ENCODE measurements at places on chromosomes 4 and X.
A peak's percentile ranks its signal among the peaks of the same experiment; 100 is the strongest.

DNA sequence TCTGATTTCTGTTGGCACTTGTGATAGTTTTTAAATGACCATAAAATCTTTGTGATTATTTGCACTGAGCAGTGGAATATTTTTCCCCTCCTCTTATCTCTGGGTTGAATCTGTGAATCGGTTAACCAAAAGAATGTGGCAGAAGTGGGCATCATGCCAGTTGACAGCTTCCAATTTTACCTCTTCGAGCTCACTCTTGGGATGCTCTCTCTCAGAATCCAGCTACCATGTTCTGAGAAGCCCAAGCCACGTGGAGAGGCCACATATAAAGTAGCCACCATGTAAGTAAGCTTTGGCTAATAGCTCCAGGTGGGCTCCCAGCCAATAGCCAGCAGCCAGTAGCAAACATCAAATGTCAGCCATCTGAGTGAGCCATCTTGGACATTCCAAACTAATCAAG lies 12.9 kb upstream of the WDR19 start:
- DNase-seq, result no peak

DNA sequence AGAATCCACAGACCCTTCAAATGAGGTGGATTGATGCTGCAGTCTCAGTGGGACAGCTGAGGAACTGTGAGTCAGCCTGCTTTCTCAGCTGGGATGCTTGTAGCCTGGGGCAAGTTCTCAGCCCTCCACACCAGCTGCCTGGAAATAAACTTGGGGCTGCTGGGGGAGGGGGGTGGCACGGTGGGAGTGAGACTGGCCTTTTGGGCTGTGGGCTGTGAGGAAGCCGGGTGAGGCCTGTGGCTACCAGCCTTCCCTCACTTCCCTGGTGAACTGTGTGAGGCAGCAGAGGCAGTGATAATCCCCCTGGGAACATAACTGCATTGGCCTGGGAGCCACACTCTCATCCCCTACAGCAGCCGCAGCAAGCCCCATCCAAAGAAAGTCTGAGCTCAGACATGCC lies 114.5 kb upstream of the GUCY1A1 start:
- DNase-seq, result peak; percentile 15

DNA sequence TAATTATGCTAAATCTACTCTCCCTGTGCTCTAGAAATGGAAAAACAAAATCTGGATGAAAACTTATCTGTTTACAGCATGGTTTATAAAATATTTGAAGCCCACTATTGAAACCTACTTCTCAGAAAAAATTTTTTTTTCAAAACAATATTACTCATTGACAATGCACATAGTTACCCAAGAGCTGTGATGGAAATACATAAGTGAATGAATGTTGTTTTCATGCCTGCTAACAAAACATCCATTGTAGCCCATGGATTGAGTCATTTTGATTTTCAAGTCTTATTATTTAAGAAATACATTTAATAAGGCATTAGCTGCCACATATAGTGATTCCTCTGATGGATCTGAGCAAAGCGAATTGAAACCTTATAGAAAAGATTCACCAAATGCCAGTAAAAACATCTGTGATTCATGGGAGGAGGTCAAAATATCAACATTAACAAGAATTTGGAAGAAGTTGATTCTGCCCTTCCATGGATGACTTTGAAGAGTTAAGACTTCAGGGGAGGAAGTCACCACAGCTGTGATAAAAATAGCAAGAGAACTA lies 144.7 kb upstream of the HHIP start:
- DNase-seq, result no peak

- DNase-seq, result peak; percentile 35
These were observed 282.7 kb downstream of the UNC5C start for GRCh38 chr4:95265814-95266740.

GRCh38 chr4:159210975-159211374 lies 108.1 kb downstream of the RAPGEF2 start:
- no peak for DNase-seq

- DNase-seq, result peak; percentile 86
These were observed at the start of gene WDR45 for GRCh38 chrX:49079489-49080428. Gene WDR45 (minus strand): TSS chrX:49079887. CDS start chrX:49078095, 1,792 bp downstream.

GRCh38 chr4:38531141-38531727 lies 132.8 kb upstream of the KLF3 start:
- no peak for DNase-seq

GRCh38 chr4:185192059-185192458 lies 11.7 kb downstream of the CFAP97 start:
- DNase-seq, result no peak

DNA sequence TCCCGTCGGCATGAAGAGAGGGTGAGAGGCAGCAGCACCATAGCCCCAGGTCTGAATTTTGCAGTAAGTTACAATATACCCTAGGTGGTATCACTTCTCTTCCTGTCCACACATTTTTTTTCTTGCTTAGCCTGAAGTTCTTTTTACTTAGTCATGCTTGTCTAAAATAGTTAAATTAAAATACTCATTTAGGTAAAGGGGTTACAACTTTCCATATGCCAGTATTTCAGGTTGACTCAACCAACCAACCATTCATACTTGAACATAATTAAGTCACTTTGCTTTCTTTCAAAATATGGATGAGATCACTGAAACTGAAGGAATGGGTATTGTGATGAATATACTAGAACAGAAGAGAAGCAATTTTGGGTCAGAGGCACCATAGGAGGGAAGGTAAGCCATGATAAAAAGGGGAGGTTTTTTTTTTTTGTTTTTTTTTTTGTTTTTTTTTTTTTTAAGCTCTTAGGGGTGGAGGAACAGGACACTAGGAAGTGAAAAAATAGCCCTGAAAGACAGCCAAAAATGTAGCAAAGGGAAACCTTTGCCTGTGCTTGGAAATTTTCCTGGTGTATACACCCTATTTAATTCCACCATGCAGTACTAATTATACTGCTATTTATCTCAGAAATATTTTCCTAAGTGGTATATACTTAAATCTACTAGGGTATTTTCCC lies 41.8 kb downstream of the RPS6KA3 start:
- DNase-seq, result peak; percentile 59

DNA sequence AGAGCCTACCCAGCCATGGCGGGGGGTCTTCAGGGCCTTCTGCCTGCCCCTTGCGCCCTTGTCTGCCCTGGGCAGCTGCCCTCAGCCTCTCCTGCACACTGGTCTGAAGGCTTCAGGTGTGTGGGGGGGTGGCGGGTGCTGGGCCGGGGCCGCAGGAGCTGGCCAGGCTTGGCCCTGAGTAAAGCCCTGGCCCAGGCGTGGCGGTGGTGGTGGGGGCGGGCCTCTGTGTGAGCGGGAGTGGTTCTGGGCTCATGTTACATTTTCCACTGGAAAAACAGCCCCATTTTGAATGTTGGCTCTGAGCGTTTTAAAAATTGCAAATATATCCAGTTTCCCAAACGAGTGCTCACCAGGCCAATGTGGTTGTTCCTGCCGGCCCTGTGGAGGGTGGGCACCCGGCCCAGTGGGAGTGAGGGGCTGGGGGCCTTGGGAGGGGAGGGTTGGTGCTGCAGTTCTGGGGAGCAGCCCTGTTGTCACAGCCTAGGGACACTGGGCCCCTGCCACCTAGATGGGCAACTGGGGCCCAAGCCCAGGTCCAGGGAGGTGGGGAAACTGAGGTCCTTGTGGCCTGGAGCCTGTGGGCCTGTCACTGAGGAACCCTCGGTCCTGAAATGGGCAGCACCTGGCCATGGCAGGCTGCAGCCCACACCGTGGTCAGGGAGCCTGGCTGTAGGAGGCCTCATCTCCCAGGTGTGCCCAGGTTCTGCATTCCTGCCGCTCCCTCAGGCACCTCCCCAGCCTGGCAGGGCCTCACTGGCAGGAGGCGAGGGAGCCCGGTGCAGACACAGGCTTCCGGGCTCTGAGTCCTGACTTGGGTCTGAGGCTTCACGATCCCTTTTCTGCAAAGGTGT lies 28.3 kb downstream of the FGFRL1 start:
- DNase-seq, result peak; percentile 78

- DNase-seq, result no peak
These were observed 381.9 kb downstream of the IL1RAPL1 start for GRCh38 chrX:28969126-28969525.

DNA sequence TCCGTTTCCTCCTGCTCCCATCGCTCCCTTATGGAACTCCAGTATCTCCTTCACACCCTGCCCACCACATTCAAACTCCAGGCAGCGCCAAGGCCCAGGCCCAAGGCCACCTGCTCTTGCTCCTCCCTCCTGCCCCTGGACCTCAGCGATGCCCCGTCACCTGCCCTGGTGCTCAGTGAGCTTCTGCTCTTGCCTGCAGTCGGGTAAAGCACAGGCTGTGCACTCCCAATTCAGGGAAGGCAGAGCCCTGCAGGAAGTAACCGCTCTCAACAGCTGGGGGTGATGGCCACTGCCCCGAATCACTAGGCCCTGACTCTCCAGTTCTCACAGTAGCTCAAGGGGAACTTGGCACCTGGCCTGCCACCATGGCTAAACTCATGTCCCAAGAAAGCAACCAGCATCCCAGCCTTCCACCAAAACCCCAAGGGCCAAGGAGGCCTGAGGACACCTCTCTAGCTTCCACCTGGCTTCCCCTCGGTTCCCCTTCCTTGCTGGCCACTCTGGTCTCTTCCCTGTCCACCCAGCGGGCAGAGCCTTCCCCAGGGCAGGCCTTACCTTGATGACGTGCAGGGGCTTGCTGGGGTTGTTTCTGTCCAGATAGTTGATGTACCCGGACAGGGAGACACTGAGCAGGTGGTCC lies 29.3 kb downstream of the WDR1 start:
- no peak for DNase-seq

- no peak for DNase-seq
These were observed 107.4 kb upstream of the F9 start for GRCh38 chrX:139423186-139423585.

DNA sequence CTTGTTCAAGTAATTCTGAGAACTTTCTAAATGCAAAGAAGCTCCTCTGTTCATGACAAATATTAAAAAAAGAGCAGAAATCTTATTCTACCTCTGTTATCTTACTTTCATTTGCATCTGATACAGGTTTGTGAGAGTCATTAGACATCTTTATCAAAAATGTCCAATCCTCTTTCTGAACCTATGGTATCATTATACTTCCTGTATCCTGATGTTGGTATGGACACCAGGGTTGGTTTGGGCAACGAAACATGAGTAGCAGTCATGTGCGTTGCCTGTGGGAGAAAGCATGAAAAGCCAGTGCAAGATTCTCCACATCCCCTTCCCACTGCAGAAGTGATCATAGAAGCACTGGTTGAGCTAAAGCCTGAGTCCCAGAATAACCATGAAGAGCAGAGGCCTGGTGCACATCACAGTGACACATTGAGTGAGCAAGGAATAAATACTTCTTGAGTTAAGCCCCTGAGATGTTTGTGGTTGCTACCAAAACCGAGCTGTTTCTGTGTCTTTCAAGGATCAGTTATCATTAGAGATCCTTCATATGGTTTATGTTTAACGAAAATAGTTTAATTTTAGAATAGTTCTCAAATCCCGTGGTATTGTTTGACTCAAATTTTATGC lies 197.2 kb downstream of the BANK1 start:
- no peak for DNase-seq

DNA sequence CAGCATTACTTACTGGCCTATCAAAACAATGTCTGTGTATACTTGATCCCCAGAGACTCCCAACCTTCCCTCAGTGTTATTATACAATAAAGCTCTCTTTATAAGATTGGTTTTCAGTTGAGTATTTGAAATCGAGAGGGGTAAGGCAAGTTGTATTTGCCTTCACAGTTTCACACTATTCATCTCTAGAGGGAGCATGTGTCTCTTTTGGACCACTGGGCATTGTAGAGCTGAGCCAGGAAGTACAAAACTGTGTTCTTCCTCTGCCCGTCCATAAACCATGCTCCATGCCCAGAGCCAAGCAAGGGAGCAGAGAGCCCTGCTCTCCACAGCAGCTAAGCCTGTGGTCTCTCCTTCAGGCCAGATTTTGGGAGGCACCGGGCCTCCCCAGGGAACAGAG lies 61.5 kb upstream of the HHIP start:
- no peak for DNase-seq

- DNase-seq, result peak; percentile 47
These were observed 6.6 kb downstream of the PF4V1 start for GRCh38 chr4:73859614-73860088.

GRCh38 chrX:112846187-112846586 lies 5.6 kb upstream of the AMOT start:
- DNase-seq, result no peak

- no peak for DNase-seq
These were observed 494.2 kb upstream of the MAGEB2 start for GRCh38 chrX:29721152-29721551.

- no peak for DNase-seq
These were observed 296.6 kb upstream of the PPARGC1A start for GRCh38 chr4:24186466-24186865.

DNA sequence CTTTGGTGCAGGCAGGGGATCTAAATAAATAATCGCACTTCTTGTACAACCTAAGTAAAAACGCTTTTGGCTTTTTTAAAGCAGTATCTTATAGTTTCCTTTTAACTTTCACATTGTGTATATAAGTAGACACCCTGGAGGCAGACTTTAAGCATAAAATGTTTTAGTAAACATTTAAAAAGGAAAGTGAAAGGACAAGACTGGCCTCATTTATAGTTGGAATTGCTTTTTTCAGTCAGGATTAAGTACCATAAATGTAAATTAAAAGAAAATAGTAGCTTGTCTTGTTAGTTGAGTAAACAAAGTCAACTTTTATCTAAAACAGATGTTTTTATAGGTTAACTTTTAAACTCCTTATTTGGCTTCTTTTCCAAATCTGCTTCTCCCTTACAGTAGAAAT lies 39.7 kb downstream of the PTPN13 start:
- no peak for DNase-seq

DNA sequence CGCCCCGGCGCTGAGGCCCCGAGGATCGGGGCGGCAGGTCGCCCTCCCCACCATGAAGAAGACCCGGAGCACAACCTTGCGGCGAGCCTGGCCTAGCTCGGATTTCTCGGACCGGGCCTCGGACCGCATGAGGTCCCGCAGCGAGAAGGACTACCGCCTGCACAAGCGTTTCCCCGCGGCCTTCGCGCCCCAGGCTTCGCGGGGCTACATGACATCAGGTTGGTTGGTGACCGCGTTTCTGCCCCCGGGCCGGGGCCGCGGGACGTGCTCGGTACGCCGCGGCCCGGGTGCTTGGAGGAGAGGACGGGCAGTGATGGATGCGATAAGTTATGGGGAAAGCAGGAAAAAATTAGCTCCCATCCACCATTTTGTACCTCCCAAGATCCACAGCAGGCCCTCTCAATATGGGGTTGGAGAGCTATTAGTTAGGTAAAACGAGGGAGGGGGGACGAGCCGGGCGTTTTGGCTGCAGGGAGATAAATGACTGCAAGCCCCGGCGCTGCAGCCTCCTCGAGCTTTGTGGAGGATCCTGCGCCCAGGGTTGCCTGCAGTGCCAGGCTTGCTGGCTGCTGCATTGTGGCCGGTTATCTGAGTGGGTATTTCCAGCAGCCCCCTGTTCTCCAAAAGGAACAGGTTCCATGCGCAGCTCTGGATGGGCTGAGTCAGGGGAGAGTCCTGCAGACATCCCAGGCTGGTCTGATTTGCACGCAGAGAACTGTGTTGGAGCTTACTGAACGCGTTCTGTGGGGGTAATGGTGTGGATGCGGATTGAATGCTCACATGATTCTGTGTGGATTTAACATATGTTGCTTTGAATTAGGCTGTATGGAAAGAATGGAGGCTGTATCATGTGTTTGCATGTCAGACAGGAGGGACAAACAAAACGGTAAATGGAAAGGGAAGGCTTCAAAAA lies 1.9 kb downstream of the STOX2 start:
- peak; percentile 2 for DNase-seq

All from GM23248 (cell line).